Spleen (tissue), 13 donors: ENCODE measurements at places on chromosomes 16 and 17.

DNA sequence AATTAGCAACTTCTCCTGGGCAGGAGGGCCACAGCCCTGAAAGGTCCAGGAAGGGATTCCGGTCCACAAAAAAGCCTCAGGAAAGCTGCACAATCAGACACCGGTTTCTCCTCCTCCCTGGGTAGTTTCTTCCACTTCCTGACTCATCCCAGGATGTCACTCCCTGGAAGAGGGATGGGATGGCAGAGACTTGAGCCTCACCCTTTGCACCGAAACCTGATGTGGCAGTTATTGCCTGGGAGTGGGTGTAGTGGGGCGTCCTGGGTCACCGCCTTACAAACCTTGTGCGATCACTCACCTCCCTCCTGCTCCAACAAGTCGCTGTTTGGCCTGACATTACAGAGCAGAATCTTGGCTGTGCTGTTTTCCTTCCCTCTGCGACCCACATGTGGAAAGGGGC, 70.8 kb downstream of the LYRM1 start:
- DNase-seq, result peak; percentile 21

GRCh38 chr17:9140550-9141424, 119.5 kb downstream of the NTN1 start:
- no peak for DNase-seq

DNA sequence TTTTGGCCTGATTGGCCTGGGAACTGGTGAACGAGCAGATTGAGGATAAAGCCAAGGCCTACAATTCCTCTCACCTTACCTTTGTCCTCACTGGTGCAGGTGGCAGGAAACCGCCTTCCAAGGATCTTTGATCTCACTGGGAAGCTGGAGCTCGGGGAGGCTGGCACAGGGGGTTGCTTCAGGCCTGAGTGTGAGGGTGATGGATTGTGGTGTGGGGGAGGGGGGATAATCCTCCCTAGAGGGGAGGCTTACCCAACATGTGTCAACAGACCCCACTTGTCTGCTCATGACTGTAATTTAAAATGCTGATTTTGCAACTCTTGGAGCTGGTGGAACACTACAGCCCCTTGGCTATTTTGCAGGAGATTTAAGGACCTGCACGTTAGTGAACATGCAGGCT, 4.5 kb upstream of the RMI2 start:
- DNase-seq, result no peak

GRCh38 chr16:11956558-11956957, 8.5 kb upstream of the TNFRSF17 start:
- DNase-seq, result no peak

GRCh38 chr16:83799336-83799735, 8.4 kb upstream of the HSBP1 start:
- no peak for DNase-seq

DNA sequence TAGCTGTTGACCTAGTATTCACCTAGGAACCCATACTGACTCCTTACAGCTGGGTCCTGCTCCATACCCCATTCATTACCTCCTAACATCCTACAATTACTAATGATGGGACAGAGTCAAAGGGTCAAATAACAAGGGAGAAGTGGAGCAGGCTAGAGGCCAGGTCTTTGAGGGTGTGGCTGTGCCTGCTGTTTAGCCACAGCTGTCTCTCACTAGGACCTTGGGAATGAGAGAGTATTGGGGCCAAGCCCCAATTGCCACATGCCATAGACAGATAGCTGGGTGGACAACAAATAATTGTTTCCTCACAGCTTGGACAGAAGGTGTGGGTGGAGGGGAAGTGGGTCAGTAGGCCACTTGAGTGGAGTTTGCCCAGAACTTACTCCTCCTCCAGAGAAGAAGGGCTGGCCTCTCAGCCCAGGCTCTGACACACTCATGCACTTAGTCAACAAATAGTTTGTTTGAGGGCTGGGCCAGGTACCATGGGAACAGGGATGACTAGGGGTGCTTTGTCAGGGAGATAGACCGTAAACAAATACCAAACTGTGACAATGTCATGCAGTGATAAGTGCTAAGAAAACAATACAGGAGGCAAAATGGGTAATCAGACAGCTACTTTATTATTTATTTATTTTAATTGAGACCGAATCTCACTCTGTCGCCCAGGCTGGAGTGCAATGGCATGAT, 10.2 kb upstream of the CENPT start:
- no peak for DNase-seq

- no peak for DNase-seq
These were observed 572 bp downstream of the FAM171A2 start for GRCh38 chr17:44362949-44363612.

GRCh38 chr17:14760212-14760611, 459.3 kb downstream of the HS3ST3B1 start:
- DNase-seq, result no peak

- no peak for DNase-seq
These were observed 492 bp downstream of the SLC25A39 start for GRCh38 chr17:44324092-44324570.

DNA sequence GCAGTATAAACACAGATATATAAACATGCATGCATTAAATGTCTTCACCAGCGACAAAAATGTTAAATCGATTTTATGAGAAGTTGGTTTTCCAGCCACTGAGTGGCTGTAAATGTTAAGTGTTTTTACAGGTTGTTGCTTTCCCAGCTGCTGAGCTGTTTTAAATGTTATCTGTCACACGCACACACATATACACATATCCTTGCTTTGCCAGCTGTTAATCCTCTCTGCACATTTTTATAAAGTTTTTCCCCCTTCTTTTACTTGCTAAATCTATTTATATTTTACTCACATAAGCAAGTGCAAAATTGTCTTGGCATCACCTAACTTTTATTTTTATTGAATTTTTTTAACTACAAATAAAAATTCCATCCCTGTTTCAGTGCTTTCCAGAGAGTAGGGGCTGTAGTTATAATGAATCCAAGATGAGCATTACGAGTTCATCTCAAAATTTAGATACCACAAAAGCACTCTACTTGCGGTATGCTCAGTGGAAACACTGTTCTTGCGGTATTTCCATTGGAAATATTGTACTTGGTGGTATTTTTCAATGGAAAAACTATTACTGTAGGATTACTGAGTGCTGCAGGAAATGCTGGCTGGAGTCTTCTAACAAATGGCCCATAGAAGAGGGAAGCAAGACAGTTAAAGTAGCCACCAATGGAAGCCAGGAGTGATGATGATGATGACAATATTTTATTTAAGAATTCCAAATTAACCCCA, 124.9 kb upstream of the KCNJ16 start:
- no peak for DNase-seq

DNA sequence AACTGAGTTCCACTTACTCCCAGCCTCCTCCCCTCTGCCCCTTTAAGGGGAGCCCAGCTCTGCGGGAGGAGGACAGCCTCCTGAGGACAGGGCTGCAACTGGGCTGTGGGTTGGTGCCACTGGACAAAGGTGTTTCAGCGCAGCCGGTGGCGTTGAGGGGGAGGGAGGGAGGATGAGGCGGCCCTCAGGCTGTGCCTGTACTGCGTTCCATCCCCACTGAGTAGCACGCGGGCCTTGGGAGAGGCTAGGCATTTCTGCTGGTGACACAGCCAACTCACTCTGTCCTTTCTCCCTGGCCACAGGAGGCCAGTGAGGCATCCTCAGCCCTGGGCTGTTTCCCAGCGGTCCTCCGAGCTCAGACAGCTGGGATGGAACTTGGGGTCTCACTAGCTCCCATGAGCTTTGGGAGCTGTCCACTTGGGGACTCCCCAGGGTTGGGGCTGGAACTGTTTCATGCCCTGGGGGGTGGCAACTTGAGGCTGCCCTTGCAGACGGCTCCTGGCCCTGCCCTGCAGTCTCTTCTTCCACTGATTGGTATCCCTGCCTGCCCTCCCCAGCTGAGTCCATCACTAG, 70.5 kb downstream of the MPRIP start:
- DNase-seq, result no peak

DNA sequence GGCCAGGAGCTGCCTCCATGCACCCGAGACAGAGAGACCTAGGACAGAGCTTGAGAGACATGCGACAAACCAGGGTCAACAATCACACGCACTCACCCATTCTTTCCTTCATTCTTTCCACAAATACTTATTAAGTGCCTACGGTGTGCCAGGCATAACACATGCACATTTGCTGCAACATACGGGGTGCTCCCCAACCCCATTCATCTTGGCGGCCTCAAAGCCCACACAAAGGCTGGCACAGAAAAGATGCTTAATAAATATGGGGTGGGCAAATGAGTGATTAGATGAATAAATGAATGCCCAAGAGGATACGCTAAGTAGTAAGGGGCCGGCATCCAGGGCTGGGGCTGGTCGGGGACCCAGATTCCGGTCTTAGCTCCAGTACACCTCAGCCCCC, 117.9 kb downstream of the ZNF423 start:
- DNase-seq, result no peak
